Mesothelial cell of epicardium (in vitro differentiated cells): ENCODE measurements at places on chromosomes 5 and 9.

- no peak for DNase-seq
- no peaks in the 10 kb centered on the region for H3K36me3 ChIP-seq
Observed at GRCh38 chr9:70747261-70747718, 332.8 kb upstream of the KLF9 start.

GRCh38 chr5:66909364-66909763 lies 287.2 kb downstream of the CD180 start:
- H3K4me1 ChIP-seq: peaks cover 22% of the 10 kb centered on the region
- DNase-seq: no peak
- H3K36me3 ChIP-seq: no peaks in the 10 kb centered on the region
- H3K27ac ChIP-seq: no peak overlapping the region

- peaks cover 13% of the 10 kb centered on the region for H3K36me3 ChIP-seq
- no peaks in the 10 kb centered on the region for H3K27me3 ChIP-seq
- DNase-seq: no peak
- H3K27ac ChIP-seq: no peak overlapping the region
- H3K4me1 ChIP-seq: peaks cover 22% of the 10 kb centered on the region
Observed at GRCh38 chr5:170860415-170860814, 1.4 kb upstream of the RANBP17 start.

GRCh38 chr5:110753600-110753999 lies 14.8 kb downstream of the SLC25A46 start:
- H3K27ac ChIP-seq: no peak overlapping the region
- H3K27me3 ChIP-seq: no peaks in the 10 kb centered on the region
- DNase-seq: no peak
- peaks cover 6% of the 10 kb centered on the region for H3K36me3 ChIP-seq
- no peak overlapping the region for H3K4me3 ChIP-seq
